ENCODE measurements at places on chromosomes 16 and 17. TPM values are rescaled to one million over a fixed set of nuclear protein-coding genes. Genes with fewer than 3 reads are reported as not detected.

LITAFD gene
- total RNA-seq, result not detected

NUDT21 gene
- total RNA-seq, result 33.8 TPM

- DNase-seq, result no peak
Observed at GRCh38 chr16:89322321-89323119, 105.0 kb downstream of the ZNF778 start.

CANT1 gene
- 65.3 TPM for total RNA-seq

GRCh38 chr17:27888945-27889344 lies 4.2 kb downstream of the LYRM9 start:
- DNase-seq, result no peak

- no peak for DNase-seq
Observed at GRCh38 chr17:70261170-70261569, 91.8 kb downstream of the KCNJ2 start.

- no peak for DNase-seq
Observed at GRCh38 chr17:80327518-80327917, 66.9 kb downstream of the RNF213 start.

DNA sequence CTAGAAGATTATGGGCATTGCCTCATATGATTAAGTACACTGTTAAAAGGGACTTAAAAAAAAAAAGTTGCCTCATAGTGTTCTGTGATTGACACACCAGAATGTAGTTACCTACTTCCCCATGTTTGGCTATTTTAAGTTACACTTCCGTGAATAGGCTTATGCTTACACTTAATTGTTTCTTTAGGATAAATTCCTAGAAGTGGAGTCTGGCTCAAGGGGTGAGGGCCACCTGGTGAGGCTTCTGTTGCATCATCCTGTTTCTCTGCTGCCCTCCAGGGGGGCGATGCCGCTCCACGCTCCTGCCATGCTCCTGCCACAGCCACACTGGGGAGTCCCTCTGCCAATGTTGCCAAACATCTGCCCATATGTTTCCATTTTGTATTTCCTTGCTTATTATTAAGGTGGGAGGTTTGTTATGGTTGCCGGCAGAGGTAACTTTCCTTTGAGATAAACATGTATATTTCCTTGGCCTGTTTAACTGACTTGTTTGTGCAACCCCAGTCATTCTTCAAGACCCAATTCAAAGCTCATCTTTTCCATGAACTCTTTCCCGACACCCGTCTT lies 73.1 kb downstream of the KSR1 start:
- no peak for DNase-seq

GRCh38 chr17:81852237-81852636 lies 8.1 kb downstream of the P4HB start:
- DNase-seq, result no peak

GRCh38 chr17:78823282-78824046 lies 17.1 kb downstream of the USP36 start:
- no peak for DNase-seq
